ENCODE measurements at places on chromosomes 3 and 15.

DNA sequence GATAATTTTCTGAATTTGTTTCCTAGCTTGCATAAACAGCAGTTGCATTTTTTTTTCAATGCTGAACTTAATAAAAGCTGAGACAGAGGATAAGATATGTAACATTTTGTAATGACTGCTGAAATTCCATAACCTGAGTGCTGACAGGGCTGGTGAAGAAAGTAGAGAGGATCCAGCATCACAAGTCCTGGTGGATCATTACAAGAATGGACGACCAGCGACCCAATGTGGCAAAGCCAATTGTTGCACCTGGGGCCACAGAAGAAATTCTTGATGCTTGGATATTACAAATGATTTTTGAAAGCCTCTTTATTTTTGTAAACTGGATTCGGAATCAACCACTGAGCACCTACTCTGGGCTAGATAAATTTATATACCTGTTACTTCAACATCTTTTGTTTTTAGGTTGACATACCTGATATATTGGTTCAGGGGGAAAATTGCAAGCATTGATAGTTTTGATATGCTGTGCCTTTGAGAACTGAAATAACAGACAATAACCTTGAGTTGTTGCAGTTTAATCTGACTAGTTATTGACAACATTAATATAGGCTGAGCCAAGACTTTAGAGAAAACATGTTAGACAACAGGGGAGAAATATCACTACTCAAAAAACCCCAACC is 3.9 kb upstream of the ACTL6A start:
- no peak for DNase-seq

GRCh38 chr15:94370206-94370935 is 139.0 kb downstream of the MCTP2 start:
- no peak for DNase-seq

DNA sequence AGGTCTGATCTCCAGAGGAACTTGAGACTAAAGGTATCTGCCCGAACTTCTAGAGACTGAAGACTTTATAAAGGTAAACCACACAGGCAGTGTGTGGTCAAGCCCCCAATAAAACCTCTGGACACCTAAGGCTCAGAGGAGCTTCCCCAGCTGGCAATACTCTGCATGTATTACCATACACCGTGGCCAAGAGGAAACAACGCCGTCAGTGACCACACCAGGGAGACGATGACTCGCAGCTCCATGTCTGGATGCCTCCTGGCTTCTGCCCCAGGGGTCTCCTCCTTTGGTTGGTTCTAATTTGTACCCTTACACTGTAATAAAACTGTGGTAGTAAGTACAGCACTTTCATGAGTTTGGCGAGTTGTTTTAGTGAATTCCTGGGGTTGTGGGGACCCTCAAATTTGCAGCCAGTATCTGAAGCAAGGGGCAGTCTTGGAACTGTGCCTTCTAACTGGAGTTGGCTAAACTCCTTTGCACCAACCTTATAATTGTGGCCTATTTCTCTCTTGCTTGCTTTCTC is 32.1 kb upstream of the BCL2L10 start:
- no peak for DNase-seq

DNA sequence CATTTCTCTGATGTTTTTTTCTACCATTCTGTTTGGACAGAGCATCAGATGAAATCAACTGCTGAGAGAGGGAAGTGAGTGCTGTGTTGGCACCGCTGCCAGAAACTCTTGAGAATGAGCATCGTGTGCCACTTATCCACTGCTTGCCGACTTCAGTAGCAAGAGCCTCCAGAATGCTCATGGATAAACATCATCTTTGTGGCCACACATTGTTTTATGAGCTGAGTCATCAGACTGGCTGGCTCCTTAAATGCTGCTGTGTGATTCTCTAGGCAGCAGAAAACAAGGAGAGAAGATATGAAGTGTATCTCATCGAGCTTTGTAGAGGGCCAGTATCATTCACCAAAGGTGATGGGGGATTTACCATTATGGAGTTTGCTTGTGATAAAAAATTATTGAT is 3.4 kb upstream of the DOCK3 start:
- DNase-seq, result no peak

GRCh38 chr15:83115831-83116565 is 8.6 kb downstream of the TM6SF1 start:
- no peak for DNase-seq

- no peak for DNase-seq
Measured at GRCh38 chr3:55984626-55985025, 483.6 kb downstream of the ERC2 start.

DNA sequence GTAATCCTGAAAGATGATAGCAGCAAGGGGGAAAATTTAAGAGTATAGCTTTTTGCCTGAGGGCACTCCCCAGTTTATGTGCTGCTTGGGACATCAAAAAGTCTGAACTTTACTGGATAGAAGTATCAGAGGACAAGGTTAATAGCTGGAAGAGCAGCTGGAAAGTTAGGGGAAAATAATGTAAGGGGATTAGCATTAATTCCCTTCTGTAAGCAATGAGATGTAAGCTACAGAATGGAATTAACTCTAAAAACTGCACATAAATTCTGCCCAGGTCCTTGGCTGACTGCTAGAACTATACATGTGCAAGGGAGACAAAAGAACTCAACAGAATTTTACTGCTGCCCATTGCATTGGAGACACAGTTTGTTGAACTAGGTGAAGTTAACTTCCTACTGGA is 55.6 kb downstream of the ATP11B start:
- DNase-seq, result no peak

- DNase-seq, result no peak
Measured at GRCh38 chr3:59254433-59254832, 204.6 kb upstream of the CFAP20DC start.

- DNase-seq, result no peak
Measured at GRCh38 chr15:38705436-38706219, 141.0 kb upstream of the RASGRP1 start.

DNA sequence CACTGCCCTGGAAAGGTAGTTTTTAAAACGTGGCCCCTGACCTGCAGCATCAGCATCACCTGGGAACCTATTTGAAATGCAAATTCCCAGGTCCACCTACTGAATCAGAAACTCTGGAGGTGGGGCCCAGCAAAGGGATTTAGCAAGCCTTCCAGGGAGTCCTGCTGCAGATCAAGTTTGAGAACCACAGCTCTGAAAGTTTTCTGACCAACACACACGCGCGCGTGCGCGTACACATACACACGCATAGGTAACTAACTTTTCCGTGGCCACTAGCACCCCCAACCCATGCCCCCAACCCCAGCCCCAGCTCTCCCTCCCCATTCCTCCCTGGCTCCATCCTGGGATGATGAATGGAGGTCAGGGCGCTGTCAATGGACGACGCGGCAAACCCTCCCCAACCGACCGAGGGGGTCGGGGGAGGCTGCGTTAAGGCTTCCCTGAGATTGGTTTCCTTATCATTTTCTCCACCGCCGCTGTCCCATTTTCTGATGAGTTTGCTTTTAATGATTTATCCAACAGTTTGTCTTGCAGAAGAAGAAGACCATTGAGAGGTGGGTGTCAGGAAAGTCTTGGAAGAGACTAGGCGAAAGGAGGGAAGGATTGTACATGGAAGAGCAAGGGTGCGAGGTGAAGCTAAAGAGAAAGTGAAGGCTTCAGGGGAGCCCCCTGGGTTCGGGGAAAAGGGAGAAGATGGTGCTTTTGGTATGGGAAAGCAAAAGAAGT is 590 bp upstream of the BOC start:
- no peak for DNase-seq

GRCh38 chr3:71858503-71859122 is 73.7 kb upstream of the PROK2 start:
- no peak for DNase-seq

DNA sequence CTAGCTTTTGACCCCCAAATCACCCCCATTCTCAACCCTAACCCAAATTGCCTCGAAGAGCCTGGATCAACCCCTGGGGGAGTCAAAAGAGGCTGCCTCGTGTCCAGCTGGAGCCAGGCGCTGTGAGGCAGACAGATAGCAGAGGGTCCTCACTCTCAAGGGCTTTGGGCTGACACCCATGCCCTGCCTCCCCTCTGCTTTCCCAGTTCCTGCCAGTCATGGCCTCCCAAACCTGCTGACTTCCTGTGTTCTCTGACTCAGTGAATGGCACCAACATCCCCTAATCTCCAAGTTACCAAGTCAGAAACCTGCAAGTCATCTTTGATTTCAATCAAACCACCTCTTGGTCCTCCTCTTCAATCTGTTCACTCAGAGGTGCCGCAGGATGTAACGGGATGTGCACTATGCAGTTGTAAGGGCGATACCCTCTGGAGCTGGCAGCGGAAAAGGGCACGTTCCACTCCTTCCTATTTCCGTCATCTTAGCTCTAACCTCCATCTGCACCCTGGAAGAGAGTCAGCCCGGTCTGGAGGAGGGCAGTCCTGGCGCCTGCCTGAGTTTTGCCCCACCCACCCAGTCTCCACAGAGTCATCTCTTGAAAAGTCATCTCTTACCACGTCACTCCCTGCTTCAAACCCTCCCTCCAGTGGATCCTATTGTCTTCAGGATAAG is 52.4 kb upstream of the FAM174B start:
- no peak for DNase-seq
